ENCODE measurements at places on chromosomes 4 and X.

DNA sequence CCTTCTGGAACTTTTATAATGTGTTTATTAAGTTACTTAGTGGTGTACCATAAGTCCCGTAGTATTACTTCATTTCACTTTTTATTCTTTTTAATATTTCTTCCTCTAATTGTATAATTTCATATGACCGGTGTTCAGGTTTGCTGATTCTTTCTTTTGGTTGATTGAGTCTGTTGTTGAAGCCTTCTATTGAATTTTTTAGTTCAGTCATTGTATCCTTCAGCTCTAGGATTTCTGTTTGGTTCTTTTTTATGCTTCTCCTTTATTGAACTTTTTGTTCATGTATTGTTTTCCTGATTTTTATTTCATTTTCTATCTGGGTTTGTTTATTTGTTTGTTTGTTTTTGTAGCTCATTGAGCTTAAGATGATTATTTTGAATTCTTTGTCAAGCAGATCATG is 8.8 kb downstream of the CEP44 start:
- no peak for DNase-seq

GRCh38 chr4:8574796-8575370 is 5.3 kb upstream of the GPR78 start:
- DNase-seq, result no peak

- peak; percentile 14 for DNase-seq
These were observed 474.7 kb downstream of the NKX6-1 start for GRCh38 chr4:84024405-84024804.

GRCh38 chr4:157389741-157390140 is 169.2 kb downstream of the GRIA2 start:
- DNase-seq, result peak; percentile 74

GRCh38 chrX:114162068-114162735 is 421.7 kb upstream of the HTR2C start:
- no peak for DNase-seq

DNA sequence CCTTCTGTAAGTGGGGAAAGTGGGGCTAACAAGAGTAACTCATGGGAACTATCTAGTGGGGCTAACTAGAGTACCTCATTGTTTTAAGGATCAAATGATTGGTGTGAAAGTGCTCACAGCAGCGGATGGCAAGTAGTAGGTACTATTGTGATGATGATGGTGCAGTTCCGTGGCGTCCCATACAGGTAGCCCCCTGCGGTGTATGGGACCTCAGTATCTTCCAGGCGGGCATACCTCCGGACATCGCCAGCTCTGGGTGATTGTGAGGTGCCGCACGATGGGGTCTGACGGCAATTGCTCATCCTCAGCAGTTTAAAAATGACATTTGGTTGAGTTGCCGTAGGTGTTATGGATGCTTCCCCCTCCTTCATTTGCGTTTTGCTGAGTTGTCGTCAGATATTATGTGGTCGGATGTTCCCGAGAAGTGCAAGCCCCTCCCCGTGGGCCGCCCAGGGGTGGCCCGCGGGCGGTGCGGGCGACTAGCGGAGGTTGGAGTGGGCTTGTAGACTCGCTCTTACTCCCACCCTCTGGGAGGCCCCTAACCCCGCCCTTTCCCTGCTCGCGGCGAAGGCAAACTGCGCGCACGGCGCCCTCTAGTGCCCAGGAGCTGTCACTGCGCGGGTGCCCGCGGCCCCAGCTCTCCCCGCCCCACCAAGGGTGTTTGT is 18.3 kb upstream of the GPR101 start:
- no peak for DNase-seq

DNA sequence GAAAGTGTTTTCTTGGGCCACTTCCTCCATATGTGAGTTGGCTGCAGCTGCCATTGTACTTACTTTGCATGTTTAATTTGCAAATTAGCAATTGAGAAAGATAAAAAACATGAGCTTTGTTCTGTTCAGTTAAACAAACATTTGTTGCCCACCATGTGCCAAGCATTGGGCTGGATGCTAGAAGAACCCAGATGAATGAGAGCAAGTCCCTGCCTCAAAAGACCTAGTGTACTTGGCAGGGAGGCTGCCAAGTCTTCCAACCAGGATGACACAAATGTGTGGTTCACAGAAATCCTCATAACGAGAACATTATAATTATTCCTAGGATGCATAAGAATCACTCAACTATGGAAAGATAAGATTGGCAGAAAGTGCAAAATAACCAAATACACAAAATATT is 66.7 kb downstream of the GPM6A start:
- peak; percentile 35 for DNase-seq

GRCh38 chrX:24428516-24428915 is 36.6 kb upstream of the PDK3 start:
- DNase-seq, result no peak

GRCh38 chrX:103864886-103865534 is 33.0 kb upstream of the RAB9B start:
- DNase-seq, result no peak

DNA sequence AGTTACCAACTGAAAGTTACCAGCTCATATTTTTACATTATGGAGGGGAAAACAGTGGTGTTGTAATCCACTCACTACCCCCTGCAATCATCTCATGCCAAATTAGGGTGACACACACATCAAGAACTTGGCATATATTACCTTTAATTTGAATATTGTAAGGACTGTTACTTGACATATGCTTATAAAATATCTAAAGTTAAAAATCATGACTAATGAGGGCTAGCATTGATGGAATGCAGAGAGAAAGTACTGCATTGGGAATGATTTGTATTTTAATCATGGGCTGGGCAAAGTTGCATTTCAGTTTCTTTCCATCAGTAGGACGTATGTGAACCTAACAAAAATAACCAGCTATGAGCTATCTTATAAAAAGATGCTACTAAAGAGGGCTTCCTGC is 517.5 kb upstream of the GRIA3 start:
- DNase-seq, result no peak

GRCh38 chr4:114087596-114088230 is 108.3 kb upstream of the ARSJ start:
- DNase-seq, result no peak

DNA sequence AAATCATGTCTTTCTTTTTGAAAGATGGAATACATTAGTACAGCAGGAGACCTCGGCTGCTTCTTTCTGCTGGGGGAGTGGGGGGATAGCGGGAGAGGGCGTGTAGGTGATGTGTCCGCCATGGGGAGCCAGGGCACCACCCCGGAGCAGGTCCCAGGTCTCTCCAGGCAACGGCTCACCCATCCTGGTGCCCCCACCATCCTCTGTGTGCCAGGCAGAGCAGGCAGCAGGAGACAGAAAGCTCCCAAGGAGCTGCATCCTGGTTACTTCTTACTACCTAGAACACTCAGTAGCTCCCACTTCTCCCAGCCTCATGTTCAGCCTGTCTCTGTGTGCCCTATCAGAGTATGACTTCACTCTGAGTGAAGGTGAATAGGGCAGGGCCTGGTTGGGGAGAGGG is 23.6 kb downstream of the TNIP2 start:
- DNase-seq, result no peak

GRCh38 chr4:67963356-67963755 is at the start of gene TMPRSS11A:
Gene TMPRSS11A, minus strand, starts transcription at chr4:67963493. Its CDS starts 100 bp downstream, at chr4:67963393.
- no peak for DNase-seq

DNA sequence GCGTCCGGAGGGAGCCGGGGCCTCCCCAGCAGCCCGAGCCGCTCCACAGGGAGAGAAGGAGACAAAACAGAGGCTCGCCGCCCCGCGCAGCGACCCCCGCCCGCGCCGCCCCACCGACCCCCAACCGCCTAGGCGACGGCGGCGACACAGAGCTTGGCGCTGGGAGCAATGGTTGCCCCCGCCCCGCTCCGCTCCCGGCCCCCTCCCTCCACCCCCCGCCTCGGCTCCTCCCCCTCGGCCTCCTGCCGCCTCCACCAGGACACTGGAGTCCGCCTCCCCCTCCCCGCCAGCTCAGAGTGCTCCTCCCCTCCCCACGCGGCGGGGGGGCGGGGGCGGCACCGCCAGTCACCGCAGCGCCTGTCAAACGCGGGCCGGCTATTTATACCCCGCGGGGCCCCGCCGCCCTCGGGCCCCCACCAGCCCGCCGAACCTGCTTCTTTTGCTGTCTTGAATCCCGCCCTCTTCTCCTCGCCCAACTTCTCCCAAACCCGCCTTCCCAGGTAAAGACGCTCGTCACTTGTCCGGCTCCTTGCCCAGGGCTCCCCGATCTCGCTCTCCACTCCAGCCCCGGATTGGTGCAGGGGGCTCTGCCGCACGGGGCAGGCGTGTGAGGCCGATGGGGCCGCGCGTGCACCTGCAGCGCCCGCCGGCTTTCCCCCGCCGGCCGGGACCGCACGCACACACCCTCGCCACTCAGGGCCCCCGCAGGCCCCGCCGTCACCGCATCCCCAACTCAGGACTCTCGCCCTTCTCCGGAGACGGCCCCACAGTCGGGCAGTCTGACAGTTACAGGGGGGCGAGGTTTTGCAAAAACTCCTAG is at the start of gene ELF2:
TSS of gene ELF2 (minus strand) at position 170 of the 820 bp plus-strand sequence. CDS start 39,517 bp downstream, outside the sequence.
- DNase-seq, result peak; percentile 94

DNA sequence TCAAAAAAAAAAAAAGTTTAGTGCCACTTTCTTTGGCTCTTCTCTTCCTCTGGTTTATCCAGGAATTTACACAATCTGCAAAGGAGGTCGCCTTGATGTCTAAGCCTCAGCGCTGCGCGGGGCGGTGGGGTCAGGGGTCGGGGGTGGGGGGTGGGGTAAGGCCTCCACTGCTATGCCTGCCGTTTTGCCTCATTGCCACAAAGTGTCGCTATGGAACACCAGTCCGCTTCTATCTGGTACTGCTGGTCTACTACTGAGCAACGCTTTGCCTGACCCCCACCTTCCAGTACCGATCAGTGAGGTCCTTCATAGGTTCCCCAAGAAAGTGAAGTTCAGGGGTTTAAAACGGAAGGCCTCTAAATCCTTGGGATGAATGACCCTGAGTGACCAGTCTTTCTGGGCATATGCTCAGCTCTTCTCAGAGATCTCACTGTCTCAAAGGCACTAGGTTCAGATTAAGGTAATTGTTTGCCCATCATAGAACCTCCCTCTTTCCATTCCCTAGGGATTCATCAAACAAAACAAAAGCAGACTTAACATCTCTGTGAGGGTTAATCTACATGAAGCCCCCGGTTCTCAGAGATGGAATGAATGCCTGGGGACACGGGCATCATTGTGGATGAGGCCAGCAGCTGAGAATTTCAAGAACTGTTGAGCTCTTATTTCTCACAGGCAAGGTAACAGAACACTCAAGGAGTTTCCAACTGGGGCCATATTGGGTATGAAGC is 16.9 kb upstream of the TSR2 start:
- no peak for DNase-seq

- no peak for DNase-seq
These were observed 19.4 kb downstream of the MTM1 start for GRCh38 chrX:150587585-150588503.

DNA sequence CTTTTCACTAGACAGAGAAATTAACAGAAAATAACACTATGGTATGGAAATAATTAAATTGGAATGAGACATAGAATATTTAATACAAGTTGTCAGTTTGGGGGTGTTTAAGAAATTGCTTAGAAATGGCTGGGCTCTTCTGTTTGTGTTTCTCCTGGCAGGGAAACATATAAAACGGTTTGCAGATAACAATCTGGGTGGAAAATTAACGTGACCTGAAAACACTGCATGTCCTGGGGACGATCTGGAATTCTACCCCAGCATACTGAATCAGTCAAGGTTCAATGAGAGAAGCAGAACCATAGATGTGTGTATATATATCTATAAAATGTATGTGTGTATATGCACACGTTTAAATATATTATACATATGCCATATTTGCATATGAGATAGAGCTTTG is 109.8 kb downstream of the SPATA18 start:
- no peak for DNase-seq

- no peak for DNase-seq
These were observed 35.0 kb downstream of the QDPR start for GRCh38 chr4:17476853-17477252.

DNA sequence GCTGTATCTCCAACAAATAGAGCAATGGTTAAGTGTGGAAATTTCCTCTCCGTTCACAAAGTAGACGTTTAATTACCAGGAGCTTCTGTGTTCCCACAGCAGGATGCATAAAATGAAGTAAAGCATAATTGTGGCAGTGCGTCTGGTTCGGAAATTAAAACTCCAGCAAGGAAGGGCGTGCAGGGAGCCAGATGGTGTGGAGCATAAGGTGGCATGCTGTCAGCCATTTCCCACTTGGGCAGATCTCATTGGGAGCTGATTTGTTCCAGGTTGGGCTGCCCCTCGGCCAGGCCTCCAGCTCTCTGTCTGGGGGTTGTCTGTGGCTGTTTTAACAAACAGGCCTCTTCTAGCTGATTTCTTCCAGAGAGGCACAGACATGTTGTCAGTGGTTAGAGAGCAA is 182.1 kb upstream of the CLNK start:
- DNase-seq, result peak; percentile 90

DNA sequence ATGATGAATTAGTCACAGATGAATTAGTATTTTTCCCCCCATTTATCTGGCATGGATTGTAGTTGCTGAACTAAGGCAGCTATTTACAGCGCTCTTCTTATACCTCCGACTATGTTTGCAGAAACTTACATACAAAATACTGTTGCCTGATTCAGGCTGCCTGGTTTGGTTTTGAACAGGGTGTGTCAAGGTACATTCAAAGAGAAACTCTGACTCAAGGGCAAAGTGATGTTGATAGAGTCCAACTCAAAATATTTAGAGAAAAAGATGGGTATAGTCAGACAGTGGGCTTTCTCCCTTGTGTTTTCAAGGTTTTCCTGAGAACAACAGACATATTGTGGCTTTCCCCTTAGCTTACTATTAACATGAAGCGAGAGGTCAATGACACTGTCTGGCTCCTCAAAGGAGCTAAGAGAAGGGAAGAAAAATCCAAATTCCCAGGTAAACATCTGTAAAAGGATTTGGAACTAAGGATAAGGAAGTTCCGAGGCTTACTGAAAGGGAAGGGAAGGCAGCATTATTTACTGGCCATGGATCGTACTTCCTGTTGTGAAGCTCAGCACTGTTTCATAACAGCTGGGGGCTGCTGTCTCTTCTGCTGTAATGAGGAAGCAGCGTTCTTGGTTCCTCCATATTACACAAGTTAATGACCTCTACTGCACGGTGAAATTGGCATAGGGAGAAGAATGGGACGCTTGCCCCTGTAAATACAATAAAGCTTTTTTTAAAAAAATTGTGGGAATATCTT is 30.9 kb downstream of the FAM9C start:
- DNase-seq, result peak; percentile 9
